Naive thymus-derived CD8-positive, alpha-beta T cell (primary cell): ENCODE measurements at places on chromosomes 3 and 15.

GRCh38 chr15:73388256-73388781 is 19.6 kb upstream of the HCN4 start:
- DNase-seq: no peak

DNA sequence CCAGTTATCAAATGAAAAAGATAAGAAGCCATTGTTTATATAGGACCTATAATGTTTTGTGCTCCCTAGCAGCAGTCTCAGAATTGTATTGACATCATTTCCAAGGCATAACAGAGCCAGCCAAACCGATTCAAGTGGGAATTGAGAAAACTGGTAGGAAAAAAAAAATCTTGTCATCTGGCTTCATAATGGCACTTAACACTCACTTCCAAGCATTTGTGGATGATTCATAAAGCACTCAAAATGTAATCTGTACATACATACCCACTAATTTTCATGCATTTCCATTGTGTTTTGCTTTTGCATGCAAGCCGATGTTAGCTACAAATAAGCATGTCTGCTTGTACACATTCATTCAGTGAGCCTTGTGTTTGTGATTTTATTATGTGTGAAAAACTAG is 18.6 kb upstream of the TRPC1 start:
- DNase-seq: no peak

GRCh38 chr3:62843508-62843907 is 31.7 kb downstream of the CADPS start:
- DNase-seq: no peak

DNA sequence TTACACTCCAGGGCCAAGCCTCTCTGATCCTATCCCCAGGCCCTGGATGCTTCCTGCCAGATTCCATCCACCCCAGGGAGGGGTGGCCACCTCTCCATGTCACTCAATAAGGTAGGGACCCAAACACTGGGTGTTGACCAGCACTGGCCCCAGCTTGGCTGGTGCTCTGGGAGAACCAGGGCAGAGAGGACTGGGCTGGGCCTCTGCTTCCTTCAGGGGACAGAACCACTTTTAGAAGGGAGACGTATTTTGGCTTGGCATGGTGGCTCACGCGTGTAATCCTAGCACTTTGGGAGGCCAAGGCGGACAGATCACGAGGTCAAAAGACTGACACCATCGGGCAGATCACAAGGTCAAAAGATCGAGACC is 4.7 kb upstream of the CPLX3 start:
- DNase-seq: no peak

DNA sequence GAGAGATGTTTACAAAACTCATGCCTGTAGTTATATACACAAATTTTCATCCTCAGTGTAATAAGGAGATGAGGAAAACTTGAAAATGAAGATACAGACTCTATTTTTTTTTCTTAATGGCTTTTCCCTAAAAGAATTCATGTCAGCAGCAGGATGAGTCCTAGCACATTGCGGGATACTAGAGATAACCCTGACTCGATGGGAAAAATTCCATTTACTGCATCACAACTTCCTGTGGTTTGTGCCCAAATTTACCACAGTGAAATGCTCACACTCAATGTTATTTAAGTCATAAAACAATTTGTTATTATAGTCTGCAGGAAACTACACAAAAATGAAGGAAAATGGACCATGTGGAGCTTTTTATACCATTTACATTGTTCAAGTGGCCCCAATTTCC is 581.9 kb upstream of the ZNF717 start:
- no peak for DNase-seq
